ENCODE measurements at places on chromosomes 1 and 21. TPM values are rescaled to one million over a fixed set of nuclear protein-coding genes. Genes with fewer than 3 reads are reported as not detected.

DNA sequence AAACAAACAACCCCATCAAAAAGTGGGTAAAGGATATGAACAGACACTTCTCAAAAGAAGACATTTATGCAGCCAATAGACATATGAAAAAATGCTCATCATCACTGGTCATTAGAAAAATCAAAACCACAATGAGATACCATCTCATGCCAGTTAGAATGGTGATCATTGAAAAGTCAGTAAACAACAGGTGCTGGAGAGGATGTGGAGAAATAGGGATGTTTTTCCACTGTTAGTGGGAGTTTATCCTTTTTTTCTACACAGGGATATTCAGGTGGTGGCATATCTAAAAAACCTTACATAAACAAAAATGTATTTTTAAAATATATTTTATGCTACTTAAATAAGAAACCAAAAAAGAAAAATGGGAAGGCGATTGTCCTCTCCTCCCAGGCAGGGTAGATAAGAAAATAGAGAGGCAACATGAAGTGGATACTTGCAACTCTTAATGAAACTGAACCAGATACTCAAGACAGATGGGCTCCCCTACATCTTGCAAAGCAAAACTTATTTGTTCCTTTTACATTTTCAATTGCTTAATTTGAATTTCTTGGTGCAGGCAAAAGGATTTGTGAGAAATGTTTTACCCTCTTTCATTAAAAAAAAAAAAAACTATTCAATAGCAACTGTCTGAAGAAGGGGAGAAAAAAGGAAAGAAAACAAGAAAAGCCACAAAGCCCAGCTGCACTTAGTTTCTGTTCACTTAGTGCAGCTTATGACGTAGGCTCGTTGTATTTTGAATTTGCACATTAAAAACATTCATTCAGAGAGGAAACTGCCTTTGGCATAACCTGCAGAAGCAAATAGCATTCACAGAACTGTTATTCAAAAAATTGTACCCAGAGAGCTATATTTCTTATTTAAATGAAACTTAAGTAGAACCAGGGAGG is 36.9 kb upstream of the RGS1 start:
- no peak for DNase-seq

- DNase-seq, result no peak
Measured at GRCh38 chr1:86137436-86137835, 19.1 kb downstream of the COL24A1 start.

GRCh38 chr1:22791831-22792347 is 81.2 kb downstream of the EPHB2 start:
- no peak for DNase-seq

CD5L gene
- total RNA-seq, result not detected

- no peak for DNase-seq
Measured at GRCh38 chr1:53114581-53115400, 27.6 kb downstream of the SLC1A7 start.

- DNase-seq, result no peak
Measured at GRCh38 chr1:41449326-41449921, 35.1 kb downstream of the EDN2 start.

DNA sequence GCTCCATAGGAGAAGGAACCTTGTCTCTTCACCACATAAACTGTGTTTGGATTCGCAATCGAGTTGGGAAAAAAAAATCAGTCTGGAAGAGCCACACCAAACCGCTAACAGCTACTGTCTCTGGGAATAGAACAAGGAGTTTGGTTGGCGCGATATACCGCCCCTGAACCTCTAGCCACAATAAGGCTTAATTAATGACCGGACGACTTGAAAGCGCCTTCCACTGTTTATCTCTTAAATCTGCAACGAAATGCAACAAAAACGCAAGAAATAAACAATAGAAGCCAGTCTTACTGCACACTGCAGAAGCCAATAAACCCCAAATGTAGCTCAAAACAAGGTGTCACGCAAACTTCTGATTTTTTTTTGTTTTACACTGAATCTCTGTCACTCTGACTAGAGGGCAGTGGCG is 10.9 kb downstream of the BTBD19 start:
- DNase-seq, result no peak

LYPLAL1 gene
- 23.9 TPM for total RNA-seq

FMO2 gene
- total RNA-seq, result not detected
